Left ventricle myocardium inferior (tissue), 1 donor: ENCODE measurements at places on chromosomes 13 and 19.

GRCh38 chr13:44921931-44922758 lies 67.1 kb downstream of the NUFIP1 start:
- DNase-seq, result no peak

DNA sequence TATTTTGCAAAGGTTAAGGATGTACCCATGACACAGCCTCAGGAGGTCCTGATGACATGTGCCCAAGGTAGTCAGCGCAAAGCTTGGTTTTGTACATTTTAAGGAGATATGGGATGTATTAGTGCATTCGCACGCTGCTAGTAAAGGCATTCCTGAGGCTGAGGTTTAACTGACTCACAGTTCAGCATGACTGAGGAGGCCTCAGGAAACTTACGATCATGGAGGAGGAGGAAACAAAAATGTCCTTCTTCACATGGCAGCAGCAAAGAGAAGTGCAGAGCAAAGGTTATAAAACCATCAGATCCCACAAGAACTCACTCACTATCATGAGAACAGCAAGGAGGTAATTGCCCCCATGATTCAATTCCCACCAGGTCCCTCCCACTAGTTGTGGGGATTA lies 1017.4 kb downstream of the EFNB2 start:
- DNase-seq, result no peak

DNA sequence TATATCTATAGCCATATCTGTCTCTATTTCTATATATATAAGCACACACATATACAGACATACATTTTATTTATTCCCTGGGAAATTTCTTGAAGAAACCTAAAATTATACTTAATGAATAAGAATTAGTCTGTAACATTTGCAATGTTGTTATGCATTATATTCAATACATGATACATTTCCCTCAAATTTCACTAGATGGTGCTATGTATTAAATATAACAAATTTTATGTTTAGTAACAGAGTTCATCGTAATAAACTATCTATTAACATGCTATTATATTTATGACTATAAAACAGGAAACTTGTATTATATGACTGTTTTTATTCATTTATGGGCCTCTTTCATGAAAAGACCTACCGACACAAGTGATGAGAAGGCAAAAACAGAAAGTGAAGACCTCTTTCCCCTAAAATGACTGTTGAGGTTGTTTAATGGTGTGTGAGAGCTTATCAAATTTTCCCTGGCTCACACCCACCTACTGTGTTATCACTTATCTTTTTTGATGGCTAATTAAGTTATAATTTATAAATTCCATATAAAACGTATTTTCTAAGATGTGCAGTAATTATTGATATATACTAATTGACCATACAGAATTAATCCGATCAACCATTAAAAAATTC lies 881.9 kb downstream of the SLITRK6 start:
- DNase-seq, result no peak

DNA sequence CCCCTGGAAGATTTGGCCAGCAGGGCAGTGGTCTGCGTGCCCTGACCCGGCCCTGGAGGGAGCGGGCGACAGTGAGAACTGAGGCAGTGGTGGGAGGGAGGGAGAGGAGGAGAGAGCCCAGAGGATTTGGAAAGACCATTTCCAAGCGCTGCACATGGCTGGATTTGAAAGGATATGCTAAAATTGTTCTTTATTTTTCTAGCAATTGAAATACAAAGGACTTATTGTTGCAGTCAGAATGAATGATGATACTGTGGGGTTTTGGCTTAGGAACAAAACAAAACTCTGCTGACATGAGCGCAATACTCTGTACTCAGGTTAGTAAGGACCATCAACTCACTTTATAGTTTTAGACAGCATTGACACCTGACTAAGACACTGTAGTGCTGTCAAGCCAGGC lies 69.5 kb downstream of the TNFRSF19 start:
- DNase-seq, result no peak

GRCh38 chr19:28313633-28314032 lies 899.3 kb downstream of the UQCRFS1 start:
- DNase-seq, result peak; percentile 20

GRCh38 chr19:49614096-49614833 lies 23.3 kb downstream of the PRR12 start:
- DNase-seq, result no peak

GRCh38 chr19:16627928-16628182 lies 149 bp downstream of the MED26 start:
- DNase-seq, result no peak

- DNase-seq, result no peak
Measured at GRCh38 chr13:91240341-91240740, 107.1 kb upstream of the MIR17HG start.

- no peak for DNase-seq
Measured at GRCh38 chr19:22882797-22883196, 50.7 kb downstream of the ZNF723 start.

DNA sequence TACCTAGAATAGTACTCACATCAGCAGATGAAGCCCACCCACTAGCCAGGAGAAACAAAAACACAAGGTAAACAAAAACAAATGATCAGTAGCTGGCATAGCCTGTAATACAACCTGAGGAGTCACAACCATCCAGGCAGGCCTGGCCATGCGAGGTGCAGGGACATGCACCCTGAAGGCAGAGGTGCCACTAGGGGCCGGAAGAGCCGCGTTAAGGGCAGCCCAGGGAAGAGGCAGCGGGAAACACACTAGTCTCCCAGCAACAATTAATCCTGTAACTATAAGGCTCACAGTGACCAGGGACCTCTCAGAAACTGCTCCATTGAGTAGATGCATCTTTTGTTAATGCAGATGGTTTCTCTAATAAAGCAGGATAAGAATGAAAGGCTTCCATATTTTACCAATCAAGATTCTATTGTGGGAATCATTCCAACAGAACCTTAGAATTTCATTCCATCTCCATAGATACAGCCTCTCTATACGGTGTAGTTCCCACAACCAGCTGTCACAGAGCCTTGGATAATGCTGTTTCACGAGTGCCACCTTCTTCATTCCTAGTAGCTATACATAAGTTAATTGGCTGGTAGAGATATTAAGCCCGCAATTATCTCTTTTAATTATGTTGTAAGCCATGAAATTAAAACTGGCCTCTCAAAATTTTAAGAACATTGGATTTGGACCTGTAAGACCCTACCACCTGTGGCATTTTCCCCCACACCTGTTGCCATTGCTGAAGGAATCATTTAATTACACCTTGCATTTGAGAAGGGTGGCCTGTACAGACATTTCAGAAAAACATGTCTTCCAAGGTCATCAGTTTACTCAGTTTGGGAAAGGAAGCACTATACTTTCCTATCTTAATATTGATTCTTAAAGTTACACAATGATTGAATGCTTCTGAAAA lies 28.7 kb downstream of the ANKRD10 start:
- DNase-seq, result no peak

- no peak for DNase-seq
Measured at GRCh38 chr19:15138427-15138826, 31.2 kb downstream of the SYDE1 start.

- DNase-seq, result no peak
Measured at GRCh38 chr19:46599716-46600373, 1.3 kb upstream of the CALM3 start.

GRCh38 chr19:34662919-34663318 lies 14.0 kb downstream of the SCGB2B2 start:
- no peak for DNase-seq

DNA sequence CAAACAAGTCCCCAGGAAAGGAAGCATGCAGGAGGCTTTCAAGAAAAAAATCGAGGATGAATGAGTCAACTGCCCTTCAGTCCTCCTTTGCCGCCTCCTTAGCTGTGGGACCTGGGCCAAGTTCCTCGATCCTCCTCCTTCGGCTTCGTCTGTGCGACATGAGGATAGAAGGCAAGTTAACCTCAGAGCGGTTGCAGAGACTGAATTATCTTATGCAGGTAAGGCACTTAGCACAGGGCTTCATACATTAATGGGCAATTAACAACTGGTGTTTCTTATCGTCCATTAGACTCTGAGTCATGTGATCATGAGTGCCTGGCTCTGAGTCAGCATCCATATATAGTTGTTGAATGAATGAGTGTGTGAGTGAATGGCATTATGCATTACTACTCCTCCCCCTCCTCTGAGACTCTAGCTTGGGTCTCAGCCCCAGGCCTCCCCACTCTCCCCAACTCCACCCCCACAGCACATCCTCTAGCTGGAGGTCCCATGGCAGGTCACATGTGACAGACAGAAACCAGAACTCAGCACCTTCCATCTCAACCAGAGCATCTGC lies 1.6 kb upstream of the TTC9B start:
- no peak for DNase-seq

- peak; percentile 42 for DNase-seq
Measured at GRCh38 chr19:3506384-3507340, 551 bp downstream of the FZR1 start.

DNA sequence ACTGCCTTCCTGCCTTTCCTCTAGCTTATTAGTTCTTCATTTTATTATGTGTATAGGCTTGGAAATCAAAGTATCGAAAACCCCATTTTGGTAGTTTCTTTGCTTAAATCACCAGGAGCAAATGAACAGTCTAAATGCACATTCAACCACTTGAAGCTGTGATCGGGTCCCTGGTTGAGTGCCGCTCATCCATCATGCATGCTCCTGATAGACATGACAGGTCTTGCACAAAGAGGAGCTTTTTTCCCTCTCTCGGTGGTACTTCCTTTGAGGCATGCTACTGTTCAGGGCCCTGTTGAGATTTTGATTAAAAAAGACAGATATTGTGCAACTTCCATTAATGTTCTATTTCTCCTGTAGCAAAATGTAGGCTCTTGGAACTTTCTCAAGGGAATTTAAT lies 185.8 kb downstream of the OLFM4 start:
- DNase-seq, result no peak

GRCh38 chr13:111552891-111553655 lies 232.6 kb downstream of the TEX29 start:
- no peak for DNase-seq

GRCh38 chr19:58170860-58171259 lies 12.0 kb upstream of the ZNF274 start:
- DNase-seq, result no peak

- peak; percentile 97 for DNase-seq
Measured at GRCh38 chr19:58439576-58440554, at the start of gene ZNF132. Gene ZNF132, minus strand, starts transcription at chr19:58440153. Its CDS starts 332 bp downstream, at chr19:58439821.

GRCh38 chr13:81140675-81141074 lies 799.7 kb upstream of the SPRY2 start:
- no peak for DNase-seq

DNA sequence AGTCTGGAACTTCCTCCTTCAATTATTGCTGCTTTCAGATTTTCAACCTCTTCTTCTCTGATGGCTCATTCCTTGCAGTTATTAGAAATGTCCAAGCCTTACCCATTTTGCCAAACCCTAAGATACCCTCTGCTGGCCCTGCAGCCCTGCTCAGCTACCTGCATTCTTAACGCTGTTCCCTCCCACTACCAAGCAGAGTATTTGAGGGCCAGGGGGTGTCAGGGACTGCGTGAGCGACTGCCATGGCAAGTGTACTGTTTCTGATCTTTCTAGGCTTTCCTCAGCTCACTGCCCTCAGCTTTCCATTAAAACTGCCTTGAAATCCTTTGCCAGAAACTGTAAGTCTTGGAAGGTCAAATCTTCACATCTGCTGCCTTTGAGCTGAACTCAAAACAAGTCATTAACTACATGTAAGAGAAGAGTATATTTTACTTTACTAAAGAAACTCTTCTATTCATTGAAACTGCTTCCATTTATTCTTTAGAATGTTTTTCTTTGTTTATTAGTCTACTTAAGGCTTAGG lies 41.0 kb downstream of the HS6ST3 start:
- no peak for DNase-seq

- no peak for DNase-seq
Measured at GRCh38 chr19:43780706-43781525, at the start of gene KCNN4. Gene KCNN4, minus strand, starts transcription at chr19:43780973. Its CDS starts 112 bp downstream, at chr19:43780861.

DNA sequence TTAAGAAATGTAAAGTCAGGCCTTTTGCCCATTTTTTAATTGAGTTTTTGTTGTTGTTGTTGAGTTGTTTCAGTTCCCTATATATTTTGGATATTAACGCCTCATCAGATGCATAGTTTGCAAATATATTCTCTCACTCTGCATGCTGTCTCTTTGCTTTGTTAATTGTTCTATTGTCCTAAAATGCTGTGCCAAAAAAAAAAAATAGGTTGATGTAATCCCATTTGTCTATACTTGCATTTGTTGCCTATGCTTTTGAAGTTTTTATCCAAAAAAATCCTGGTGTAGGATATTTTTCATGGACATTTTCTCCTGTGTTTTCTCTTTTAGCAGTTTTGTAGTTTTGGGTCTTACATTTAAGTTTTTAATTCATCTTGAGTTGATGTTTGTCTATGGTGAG lies 163.3 kb upstream of the STARD13 start:
- DNase-seq, result no peak

DNA sequence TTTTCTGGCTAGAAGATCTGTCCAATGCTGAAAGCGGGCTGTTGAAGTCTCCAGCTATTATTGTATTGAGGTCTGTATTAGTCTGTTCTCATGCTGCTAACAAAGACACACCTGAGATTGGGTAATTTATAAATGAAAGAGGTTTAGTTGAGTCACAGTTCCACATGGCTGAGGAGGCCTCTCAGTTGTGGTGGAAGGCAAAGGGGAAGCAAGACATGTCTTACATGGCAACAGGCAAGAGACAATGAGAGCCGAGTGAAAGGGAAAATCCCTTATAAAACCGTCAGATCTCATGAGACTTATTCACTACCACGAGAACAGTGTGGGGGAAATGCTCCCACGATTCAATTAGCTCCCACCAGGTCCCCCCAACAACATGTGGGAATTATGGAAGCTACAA lies 980.4 kb downstream of the SLITRK5 start:
- no peak for DNase-seq

GRCh38 chr13:50353651-50354415 lies 338.6 kb downstream of the KCNRG start:
- DNase-seq, result no peak

- DNase-seq, result no peak
Measured at GRCh38 chr13:106573284-106573846, 5.4 kb upstream of the ARGLU1 start.

- DNase-seq, result no peak
Measured at GRCh38 chr19:4500841-4501591, 17.3 kb downstream of the PLIN4 start.

- no peak for DNase-seq
Measured at GRCh38 chr19:50418176-50419021, at the start of gene SPIB. Gene SPIB, plus strand, starts transcription at chr19:50418938. Its CDS starts 25 bp downstream, at chr19:50418963.

GRCh38 chr13:112928972-112929782 lies 39.8 kb upstream of the MCF2L start:
- no peak for DNase-seq

- DNase-seq, result no peak
Measured at GRCh38 chr13:39512687-39513086, 90.3 kb downstream of the LHFPL6 start.
